Left lobe of liver (tissue), 2 donors: ENCODE measurements at places on chromosomes 16 and 17. TPM values are rescaled to one million over a fixed set of nuclear protein-coding genes. Genes with fewer than 3 reads are reported as not detected.

The GCGR gene
- total RNA-seq = 109 TPM

The TMEM238L gene
- not detected for total RNA-seq

The PRSS21 gene
- total RNA-seq = not detected

The SLC38A8 gene
- total RNA-seq = not detected

The CLEC18A gene
- 0.35 TPM for total RNA-seq

DNA sequence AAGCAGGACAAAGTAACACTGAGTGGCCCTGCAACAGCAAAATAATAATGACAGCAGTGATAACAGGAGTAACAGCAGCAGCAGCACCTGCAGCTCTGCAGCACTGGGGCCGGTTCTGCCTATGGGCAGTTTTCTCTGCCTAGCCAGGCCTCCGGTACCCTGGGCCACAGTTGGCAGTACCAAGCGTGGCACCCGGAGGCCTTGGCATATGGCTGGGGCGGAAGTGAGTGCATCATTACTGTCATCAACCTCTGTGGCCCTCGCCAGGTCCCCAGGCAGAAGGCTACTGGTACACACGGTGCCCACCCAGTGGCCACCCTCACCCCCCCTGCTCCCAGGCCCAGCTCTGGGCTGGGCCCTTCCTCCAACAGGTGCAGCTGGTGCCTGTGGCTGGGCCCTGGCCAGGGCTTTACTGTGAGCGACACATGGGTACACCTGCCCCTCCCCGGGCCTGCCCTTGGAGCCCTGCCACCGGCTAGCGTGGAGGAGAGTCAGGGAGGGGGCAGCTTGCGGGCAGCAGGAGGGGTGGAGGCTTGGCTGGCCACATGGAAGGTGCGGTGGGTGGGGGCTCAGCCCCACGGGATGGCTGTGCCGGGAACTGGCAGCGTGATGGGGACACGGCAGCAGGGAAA is 3.0 kb downstream of the KCNJ12 start:
- no peak for DNase-seq

DNA sequence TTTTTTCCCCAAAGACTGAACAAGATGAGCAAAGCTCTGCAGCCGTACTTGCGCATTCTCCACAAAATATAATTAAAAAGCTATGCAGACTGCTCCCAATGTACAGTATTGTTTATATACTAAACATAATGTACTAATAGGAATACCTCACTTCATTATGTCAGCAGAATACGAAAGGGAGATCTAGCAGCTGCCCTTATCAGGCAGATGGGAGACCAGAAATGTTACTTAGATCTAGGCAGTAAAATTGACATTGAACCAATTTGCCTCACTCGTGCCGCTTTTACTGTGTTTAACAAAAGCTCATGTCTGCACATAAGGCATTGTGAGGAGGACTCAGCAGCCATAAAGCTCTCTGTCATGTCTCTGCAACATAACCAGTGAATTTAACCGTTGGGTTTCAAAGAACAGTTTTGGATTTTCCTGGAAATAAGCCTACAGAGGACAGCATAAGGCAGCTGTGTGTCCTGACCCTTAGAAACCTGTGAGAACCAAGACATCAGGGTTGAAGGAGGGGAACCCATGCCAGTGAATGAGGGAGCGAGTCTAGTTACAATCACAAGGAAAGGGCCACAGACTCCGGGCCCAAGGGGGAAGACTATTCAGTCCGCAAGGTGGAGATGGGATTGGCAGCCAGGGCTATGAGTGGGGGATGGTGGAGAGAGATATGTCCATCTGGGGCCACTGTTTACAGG is 71.4 kb downstream of the GNAO1 start:
- no peak for DNase-seq

GRCh38 chr17:77734371-77735080 is 224.0 kb upstream of the TNRC6C start:
- peak; percentile 61 for DNase-seq

- no peak for DNase-seq
These were observed 631.3 kb upstream of the CA10 start for GRCh38 chr17:52789829-52790228.

- no peak for DNase-seq
These were observed 1.5 kb upstream of the ZNF207 start for GRCh38 chr17:32348483-32348800.

DNA sequence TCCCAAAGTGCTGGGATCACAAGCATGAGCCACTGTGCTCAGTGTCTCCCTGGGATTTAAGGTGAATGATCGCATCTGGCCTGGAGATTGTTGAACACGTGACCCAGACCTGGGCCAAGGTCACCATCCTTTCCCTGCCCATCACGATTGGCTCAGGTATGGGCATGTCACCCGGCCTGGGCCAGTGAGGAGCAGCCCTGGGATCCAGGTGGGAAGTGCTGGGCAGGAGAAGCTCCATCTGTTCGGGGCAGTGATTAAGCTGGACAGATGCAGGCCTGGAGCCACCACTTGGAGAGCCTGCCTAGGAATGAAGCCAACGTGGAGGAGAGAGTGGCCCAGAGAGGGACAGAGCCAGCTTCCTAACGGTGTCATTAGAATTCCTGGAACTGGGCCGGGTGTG is 6.8 kb downstream of the LAT start:
- no peak for DNase-seq

DNA sequence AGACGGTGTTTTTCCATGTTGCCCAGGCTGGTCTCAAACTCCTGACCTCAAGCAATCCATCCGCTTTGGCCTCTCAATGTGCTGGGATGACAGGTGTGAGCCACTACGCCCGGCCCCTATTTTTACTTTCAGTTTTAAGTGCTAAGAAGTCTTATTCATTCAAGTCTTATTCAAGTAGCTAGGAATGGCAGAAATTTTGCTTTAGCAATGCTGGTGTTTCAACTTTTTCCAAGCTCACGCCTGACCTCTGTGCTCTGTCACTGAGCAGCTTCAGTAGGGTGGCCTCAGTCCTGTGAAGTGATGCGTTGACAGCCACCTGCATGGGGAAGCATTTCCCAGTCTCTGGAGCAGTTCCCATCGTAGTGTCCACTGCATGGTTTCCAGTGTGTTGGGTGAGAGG is 12.9 kb downstream of the ZNF750 start:
- DNase-seq = no peak

DNA sequence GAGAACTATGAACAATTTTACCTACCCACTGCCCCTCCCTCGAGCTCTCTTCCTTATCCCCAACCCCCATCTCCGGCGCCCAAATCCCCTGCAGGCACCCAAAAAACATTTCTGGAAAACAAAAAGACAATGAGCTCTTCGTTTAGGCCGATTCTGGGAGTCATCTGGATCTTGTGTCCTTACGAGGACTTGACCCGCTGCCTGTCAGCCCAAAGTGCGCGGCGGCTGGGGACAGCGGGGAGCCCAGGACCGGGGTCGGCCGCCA is 524 bp downstream of the STRADA start:
- DNase-seq = no peak

- peak; percentile 68 for DNase-seq
These were observed at the start of gene TMEM106A for GRCh38 chr17:43211480-43212402. TMEM106A (plus strand) TSS chr17:43211875; CDS start chr17:43213042, 1,167 bp downstream.

DNA sequence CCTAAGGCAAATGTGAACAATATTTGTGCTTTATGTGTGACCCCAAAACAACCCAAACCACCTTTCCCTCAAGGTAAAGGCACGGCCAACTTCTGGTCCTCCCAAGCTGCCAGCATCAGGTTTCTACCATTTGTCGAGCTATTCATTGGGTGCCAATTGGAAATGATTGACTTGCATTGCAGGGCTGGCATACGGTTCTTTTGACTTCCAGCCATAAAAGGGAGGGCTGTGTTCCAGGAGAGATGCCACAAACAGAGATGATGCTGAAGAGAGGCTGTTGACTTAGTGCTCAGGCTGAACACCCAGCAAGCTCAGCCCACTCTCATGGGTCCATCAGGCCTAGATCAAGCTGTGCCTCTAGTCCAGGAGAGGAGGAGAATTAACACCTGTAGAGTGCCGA is 252.4 kb downstream of the GRIN2A start:
- DNase-seq = no peak

DNA sequence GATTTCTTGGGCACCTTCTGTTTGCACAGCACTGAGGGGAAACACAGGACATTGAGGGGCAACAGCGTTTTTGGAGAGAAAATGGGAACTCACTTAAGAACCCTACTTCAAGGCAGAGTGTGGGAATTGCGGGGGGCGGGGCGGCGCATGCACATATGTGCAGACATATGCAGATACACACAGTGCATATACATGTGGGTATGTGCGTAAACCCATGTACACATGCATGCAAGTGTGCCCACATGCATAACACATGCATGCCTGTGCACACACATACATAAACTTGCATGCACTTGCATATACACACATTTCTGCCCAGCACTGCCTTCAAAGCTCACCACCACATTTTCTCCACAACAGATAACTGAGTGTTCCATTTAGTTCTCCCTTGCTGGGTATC is 32.4 kb downstream of the NLRC5 start:
- no peak for DNase-seq
